ENCODE measurements at places on chromosomes 2 and 18.

GRCh38 chr2:62654876-62655359, 50.6 kb upstream of the EHBP1 start:
- no peak for DNase-seq

DNA sequence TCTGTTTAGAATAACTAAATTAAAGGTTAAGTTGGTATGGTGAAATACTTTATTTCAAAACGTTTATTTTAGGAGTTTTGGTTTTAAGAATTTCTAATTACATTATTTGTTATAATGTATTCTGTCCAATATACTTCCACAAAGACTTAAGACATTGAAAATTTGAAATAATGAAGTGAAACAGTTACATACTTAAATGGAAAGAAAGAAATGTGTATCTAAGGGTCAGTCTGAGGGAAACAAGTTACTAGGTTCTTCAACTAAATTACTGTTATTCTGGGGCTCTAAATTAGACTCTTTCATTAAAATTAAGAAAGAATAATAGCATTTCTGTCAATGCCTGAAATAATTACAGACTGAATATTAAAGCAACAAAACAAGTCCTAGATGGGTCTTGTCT, 7.7 kb downstream of the HTR2B start:
- no peak for DNase-seq

GRCh38 chr2:215722125-215722524, 286.3 kb upstream of the FN1 start:
- DNase-seq = no peak

- no peak for DNase-seq
These were observed 2.3 kb downstream of the KLHL41 start for GRCh38 chr2:169511818-169512217.

DNA sequence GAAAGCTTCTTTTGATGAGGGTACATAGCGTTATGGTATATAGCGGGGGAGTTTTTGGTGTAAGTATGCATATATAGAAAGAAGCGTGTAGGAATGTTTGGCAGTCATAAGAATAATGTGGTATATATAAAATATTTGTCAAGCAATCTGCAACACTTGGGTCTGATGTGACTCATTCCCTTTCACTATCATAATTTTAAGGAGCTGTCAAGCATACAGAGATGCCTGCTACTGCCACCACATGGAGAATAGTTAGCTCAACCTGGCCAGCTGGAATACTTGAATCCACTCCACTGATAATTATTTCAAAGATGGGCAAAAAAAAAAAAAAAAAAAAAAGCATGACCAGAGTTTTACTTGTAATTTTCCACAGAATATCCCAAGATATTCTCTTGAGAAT, 559.8 kb upstream of the REG3G start:
- DNase-seq = no peak

DNA sequence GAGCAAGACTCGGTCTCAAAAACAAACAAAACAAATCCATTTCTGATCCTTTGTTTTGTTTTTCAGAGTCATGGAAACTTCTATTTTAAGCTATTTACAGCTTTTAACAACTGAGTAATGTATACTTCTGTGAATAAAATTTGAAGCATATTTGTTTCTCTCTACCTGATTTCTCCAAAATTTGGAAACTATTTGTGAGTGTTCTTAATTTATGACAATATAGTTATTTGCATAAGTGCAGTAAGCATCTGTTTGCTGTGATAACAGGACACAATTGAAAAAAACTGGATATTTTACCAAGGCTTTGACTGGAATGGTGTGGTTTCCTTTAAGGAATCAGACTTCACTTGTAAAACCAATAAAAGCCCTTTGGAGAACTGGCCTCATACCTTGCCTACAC, 53.3 kb upstream of the GULP1 start:
- no peak for DNase-seq

DNA sequence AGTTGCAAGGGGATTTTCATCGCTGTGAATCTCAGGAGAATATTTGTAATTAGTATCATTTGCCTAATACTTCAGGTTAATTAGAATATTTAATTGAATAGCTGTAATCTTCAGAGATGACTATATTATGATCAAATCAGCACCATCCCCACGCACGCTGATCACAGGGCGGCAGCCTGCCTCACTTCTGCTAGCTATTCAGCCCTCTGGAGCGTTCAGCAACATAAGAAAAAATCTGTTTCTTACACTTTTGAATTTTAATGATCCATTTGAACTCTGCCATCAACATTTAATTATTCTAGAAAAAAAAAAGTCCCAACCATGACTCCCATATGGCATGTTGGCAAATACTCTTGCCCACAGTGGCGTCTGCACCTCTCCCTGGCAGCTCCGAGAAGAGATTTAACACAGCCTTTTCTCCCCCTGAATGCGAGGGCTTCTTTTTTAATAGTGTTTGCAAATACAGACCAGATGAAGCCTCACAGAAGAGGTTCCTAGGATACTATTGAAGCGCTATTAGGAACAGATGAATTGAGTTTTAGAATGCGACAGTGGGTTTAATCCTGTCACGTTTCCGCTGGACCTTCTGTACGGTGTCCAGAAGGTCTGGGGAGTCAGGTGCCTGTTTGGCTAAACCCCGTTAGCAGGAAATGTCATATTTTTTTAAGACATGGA, 731.9 kb upstream of the SALL3 start:
- no peak for DNase-seq

DNA sequence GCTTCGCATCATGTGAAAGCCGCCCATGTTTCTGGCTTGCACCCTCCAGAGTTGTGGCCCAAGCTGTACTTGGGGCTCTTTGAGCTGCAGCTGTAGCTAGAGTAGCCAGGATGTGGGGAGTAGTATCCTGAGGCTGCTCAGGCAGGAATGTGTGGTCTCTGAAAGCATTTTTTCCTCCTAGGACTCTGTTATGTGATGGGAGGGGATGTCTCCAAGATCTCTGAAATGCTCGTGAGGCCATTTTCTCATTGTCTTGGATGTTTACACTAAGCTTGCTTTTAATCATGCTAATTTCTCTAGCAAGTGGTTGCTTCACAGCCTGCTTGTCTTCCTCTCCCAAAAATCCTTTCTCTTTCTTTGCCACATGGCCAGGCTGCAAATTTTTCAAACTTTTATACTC, 687.6 kb downstream of the DCDC2C start:
- DNase-seq = no peak

DNA sequence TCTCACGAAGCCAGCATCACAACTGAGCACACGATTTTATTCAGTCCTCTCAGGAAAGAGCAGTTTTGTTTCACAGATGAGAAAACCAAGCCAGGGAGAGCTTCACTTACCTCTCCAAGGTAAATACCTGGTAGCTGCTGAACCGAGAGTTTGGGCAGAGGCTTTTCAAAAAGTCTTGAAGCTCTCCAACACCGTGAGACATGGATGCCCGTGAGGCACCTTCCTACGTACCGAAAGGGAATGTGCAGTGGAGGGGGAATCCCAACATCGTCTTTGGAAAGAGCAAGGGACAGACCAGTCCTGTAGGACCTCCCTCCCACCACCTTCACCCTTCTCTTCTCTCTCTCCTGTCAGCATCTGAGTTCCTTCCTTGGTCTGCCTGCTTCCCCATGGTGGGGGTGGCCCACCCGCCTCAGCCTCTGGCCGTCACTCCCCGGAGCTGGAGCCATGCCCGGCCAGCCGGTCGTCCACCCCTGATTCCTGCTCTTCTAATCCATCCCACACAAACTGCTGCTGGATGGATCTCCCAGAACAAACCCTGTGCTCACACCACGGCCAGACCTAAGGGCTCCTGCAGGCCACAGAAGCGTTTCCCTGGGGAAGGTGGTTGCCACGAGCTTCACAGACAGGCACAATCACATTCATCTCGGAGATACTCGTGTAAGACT, 97.3 kb upstream of the SNTG2 start:
- DNase-seq = no peak

- no peak for DNase-seq
These were observed 9.1 kb downstream of the SP9 start for GRCh38 chr2:174343623-174344455.

DNA sequence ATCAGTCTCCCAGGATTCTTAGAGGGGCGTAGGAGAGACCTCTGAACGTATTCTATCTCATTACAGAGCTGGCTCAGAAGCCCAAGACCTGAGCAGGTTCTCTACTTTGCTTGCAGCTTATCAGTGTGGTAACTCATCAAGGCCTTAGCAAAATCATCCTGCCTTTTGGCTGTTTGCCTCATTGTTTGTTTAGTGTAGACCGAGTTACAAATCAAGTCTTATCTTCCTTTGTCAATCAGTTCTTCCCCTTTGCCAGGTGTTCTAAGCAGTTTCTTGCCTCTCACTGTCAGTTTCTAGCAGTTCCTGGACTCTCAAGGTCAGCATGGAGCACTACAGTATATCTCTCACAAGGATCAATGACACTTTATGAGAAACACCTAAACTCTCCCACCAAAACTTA, 30.9 kb upstream of the NAB1 start:
- no peak for DNase-seq

DNA sequence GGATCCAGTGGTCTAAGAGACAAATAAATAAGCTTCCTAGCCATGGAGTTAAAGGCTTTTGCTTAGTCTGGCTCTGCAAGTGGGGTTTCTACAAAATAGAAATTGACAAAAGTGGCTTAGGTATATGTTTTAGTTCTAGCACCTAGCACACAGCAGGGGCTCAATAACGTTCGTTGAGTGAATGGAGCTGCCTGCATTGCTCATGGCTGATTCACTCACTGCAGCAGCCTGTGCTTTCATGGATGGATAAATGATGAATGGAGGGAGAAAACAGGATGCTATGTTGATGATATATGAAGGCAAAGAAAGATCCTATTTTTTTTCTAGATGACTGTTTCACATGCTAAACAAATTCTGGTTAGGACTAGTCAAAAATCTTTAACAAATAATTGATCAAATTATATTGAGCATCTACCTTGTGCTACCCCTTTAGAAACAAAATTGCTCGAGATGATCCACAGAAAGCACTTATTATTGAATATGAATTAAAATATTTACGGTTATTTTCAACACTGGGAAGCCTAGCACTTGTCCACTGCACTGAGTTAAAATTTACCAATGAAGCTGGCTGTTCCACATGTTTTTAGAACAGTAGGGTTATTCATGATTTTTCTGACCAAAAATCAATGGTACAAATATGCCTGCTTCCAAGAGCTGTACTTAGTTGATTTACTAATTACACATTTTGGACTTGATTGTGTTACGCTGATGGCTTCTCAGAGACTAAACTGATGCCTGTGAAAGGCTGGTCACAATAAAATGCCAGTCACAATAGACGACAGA, 39.6 kb downstream of the HDHD2 start:
- no peak for DNase-seq

GRCh38 chr2:235384624-235385023, 109.2 kb upstream of the AGAP1 start:
- DNase-seq = no peak

DNA sequence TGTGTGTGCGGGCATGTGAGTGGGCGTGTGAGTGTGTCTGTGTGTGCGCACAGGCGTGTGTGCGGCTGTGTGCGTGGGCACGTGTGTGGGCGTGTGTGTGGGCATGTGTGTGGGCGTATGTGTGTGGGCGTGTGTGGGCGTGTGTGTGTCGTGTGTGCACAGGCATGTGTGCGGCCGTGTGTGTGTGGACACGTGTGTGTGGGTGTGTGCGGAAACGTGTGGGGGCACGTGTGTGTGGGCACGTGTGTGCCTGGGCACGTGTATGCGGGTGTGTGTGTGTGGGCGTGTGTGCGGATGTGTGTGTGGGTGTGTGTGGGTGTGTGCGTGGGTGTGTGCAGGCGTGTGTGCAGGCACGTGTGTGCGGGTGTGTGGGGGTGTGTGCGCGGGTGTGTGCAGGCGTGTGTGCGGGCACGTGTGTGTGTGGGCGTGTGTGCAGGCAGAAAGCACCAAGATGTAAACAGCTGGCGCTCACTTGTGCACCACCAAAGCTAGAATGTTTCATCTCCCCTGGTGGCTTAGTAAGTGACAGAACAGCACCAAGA, 31.2 kb upstream of the ALKAL2 start:
- no peak for DNase-seq
